ENCODE measurements at places on chromosomes 5 and 9.

DNA sequence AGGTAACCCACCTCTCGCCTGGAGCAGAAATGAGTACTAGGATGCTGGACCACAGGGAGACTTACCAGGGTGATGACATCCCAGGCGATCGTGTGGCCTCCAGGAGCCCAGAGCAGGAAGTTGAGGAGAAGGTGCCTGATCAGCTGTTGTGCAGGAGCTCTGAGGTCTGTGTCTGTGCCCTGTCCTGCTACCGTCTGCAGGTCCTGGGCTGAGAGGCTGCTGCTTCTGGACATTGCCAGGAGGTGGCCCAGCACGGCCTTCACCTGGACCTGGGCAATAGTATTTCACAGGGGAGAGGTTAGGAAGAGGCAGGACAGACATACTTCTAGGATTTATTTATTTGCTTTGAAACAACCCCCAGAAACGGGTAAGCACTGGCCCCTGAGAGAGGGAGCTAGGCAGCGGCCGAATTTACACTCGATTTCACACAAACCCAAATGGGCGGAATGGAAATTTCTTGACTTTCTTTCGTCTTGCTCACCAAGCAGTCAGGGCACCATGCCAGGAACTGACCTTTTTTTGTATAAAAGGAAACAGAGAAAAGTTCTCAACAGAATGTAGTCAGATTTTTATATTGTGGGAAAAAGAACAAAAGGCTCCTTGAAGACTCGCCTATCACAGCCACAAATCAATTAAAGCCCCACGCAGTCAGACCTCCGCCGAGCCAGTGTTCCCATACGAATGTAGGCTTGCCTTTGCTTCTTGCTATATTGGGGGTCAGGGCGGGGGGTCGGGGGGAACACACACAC, 210.3 kb downstream of the FANCC start:
- peak; percentile 81 for DNase-seq

DNA sequence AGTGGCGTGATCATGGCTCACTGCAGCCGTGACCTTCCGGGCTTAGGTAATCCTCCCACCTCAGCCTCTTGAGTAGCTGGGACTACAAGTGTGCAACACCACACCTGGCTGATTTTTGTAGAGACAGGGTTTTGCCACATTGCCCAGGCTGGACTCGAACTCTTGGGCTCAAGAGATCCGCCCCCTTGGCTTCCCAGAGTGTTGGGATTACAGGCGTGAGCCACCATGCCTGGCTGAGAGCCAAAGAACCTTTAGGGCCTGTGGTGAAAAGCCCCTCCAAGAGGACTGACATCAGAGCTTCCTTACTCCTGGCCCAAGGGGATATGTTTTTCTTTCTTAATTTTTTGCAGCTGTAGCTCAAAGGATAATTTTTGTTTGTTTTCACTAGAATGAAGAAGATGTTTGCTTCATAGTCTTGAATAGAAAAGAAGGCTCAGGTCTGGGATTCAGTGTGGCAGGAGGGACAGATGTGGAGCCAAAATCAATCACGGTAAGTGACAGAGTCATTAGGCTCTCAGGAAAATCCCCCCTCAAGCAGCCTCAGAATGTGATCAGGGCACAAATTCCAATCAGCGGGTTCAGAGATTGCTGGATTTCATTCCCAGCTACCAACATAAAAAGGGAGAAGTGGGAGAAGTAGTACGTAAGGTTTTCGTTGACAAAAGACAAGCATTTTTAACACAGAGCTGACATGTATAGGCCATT, 77.1 kb downstream of the GOLPH3 start:
- DNase-seq: no peak

- no peak for DNase-seq
Observed at GRCh38 chr9:28981129-28981528, 1407.8 kb upstream of the C9orf72 start.

DNA sequence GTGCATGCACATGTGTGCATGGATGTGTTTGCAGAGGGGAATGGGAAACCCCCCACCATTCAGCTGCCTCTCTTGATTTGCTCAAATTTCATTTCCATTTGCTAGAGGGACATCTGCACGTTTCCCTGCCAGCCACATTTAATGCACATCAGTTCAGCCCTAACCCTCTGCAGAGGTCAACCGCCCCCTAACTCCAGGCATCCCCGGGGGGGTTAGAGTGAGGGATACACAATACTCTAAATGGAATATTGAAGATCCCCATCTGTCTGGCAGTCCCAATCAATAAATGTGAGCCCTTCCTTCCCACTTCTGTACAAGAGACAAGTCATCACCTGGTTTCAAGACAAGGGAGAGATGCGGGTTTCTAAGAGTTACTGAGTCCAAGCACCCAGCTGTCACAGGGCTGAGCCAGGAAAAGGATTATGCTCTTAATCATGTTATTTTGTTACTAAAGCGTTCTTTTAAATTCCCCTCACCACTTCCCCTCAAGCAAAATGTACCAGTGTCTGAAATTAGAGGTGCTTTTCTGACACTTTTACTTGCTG, 134.1 kb downstream of the SEMA6A start:
- DNase-seq: no peak

DNA sequence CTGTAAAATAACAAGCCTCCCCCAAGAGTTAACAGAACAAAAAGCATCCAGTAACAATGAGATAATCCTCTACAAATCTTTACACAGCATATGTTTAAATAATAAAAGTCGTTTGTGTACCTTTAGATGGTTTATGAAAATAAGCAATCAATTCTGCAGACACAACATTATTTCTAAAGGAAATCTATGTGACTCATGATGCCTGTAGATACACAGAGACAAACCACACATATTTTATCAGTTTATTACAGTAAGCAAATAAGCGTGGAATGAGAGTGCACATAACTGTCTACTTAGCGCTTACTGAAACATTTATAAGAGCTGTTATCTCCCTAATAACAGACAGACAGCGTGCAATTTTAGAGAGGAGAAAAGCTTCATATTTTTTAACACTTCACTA, 243.6 kb downstream of the AP3B1 start:
- DNase-seq: no peak

DNA sequence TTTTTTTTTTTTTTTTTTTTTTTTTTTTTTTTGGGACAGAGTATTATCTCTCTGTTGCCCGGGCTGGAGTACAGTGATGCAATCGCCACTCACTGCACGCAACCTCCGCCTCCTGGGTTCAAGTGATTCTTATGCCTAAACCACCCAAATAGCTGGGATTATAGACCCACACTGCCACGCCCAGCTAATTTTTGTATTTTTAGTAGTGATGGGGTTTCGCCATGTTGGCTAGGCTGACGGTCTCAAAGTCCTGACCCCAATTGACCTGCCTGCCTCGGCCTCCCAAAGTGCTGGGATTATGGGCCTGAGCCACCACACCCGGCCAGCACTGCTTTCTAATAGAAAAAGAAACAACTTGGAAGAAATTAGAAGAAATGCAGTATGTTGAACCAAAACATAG, 39.2 kb downstream of the TTC1 start:
- DNase-seq: peak; percentile 30

GRCh38 chr5:149838881-149839739, 105.5 kb downstream of the PDE6A start:
- DNase-seq: no peak

GRCh38 chr9:76649894-76650293, 114.3 kb upstream of the PCA3 start:
- no peak for DNase-seq
